Activated T-helper 1 cell treated with Interleukin-2 at 50 U/mL for 16 hours (primary cell): ENCODE measurements at places on chromosomes 3 and 15.

DNA sequence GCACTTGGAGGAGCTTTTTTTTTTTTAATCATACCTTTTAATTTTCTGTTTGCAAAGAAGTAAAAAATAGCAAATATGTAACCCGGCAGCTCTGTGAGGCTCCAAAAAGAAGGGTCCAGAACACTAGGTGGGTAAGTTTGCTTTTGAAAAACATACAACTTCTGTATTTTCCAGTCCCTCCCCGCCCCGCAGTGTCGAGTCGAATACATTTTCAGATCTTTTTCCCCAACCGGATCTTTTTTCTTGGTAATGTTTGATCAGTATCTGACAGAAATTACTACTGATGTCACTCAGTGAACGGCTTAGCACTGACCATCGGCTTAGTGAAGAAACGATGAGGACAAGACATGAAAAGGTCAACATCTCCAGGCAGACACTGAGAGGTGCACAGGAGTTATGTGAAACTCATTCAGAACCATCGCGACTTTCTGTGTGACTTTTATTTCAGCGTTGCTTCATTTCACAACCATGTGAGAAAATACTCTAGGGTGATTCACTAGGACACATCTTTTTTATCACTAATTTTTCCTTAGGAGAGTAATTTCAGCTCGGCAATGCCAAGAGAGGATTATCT is 11.0 kb downstream of the ISL2 start:
- no peak for DNase-seq

DNA sequence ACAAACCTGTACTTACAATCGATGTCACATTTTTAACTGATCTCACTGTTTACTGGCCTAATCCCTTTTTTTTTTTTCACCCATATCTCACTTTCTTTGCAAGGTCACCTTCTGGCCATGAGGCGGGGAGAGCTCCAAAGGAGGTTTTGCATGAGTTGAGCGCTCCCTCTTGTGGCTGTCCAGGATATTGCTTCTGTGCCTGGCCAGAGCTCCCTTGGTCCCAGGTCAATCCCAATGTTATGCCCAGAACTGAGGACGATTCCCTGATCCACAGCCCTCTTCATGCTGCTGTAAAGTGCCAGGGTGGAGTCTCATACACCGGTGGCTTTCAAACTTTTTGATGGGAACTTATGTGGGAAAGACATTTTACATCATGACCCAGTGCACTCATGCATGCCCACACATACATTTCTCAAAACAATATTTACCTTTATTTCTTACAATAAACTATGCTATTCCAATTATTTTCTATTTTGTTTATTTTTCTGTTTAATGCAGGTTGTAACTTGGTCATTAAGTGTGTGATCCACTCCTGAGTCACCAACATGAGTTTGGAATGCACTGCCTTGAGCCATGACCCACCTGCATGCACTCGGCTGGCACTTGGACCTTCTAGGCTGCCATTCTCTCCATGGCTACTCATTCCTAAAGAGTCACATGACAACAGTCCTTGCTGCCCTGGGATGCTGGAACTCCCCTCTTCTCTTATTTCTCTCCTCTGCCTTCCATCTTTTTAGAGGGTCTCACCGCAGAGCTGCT is 9.6 kb upstream of the SST start:
- DNase-seq = peak; percentile 23

- DNase-seq = no peak
Observed at GRCh38 chr3:52188556-52188955, 9.4 kb upstream of the ALAS1 start.

GRCh38 chr15:101048176-101048575 is 129.0 kb downstream of the LRRK1 start:
- DNase-seq = no peak

GRCh38 chr3:134645515-134645914 is 5.3 kb downstream of the KY start:
- DNase-seq = no peak

DNA sequence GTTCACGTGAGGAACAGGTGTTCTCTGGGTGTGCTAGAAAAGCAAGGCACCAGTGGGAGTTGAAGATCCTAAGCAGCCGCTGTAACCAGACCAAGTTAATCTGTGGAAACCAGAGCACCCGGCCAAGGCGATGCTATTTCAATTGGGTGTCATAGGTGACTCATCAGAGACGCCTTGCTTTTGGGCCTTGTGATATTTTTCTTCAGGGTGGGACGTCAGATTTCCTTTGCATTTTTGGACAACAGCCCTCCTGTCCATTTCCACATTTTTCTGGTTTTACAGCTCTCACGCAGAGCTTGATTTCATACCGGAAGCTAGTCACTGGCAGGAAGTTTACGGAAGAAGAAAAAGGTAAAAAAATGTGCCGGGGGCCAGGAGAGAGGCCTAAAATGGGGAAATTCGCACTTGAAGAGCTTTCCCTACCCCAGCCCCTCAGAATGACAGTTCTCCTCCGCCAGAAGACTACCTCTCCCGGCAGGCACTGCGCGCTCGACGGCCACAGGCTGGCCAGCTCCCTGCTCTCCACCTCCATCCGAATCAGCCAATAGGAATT is 471 bp upstream of the KBTBD8 start:
- no peak for DNase-seq

DNA sequence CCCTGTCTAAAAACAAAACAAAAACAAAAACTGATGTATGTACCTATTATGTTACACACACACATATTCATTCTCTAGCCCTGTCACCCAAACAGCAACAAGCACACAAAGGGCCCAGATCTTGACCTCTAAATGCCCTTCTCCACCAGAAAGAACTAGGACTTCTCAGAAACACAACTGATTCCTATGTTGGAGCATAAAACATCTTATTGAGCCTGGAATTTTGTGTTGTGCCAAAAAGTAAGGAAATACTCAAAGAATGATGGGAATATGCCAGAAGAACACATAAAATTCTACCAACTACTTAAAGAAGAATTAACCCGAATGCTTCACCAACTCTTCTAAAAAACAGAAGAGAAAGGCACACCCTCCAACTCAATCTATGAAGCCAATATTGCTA is 66.7 kb upstream of the OCA2 start:
- DNase-seq = no peak

- no peak for DNase-seq
Observed at GRCh38 chr15:48466820-48467219, 135.6 kb downstream of the DUT start.

DNA sequence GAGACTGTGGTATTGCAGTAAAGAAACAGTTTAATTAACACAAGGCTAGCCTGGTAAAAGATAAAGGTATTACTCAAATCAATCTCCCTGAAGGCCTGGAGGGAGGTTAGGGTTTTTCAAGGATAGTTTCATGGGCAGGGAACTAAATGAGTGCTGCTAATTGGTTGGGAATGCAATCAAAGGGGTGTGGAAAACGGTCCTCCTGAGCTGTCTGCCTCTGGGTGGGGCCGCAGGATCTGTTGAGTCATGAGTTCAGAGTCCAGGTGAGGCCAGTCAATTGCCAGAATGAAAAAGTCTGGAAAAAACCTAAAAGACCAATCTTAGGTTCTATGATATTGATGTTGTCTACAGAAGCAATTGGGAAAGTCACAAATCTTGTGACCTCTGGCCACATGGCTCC is 293.2 kb downstream of the MCTP2 start:
- no peak for DNase-seq

DNA sequence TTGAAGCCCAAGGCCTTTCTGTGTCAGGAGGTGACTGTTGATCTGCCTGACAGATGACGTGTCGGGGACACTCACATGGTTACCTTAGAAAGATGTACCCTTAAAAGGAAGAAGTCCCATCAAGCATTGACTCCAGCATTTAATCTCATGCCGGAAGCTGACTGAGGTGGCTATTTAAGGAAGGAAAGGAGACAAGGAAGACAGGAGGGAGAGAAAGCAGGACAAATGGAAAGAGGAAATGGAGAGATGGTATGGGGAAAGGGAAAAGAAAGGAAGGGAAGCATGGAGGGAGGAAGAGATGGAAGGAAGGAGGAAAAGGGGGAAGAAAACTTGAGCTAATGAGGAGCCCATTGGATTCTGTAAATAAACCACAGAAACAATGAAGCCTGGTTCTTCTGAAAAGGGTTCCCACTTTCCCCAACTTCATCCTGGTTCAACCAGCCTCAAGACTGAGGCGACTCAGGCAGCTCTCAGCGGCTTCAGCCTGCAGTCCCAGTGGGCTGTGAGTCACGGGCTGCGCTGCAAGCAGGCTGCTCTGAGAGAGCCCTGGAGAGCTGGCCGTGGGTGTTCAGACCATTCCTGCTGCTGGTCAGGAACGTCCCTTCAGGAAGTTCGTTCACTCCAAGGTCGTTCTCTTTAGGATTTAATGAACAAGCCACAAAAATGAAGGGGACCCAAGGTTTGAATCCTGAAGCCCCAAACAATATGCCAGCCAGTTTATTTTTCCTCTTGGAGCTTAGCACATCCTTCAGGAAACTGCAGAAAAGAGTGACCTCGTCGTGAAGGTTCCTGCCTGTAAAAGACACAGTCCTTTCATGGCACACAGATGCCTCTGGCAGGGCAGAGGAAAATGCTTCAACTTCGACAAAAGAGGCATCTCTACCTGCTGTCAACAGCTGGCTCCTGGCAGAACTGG is 69.6 kb upstream of the THBS1 start:
- no peak for DNase-seq

- DNase-seq = no peak
Observed at GRCh38 chr3:47251689-47252088, 30.9 kb downstream of the KIF9 start.

DNA sequence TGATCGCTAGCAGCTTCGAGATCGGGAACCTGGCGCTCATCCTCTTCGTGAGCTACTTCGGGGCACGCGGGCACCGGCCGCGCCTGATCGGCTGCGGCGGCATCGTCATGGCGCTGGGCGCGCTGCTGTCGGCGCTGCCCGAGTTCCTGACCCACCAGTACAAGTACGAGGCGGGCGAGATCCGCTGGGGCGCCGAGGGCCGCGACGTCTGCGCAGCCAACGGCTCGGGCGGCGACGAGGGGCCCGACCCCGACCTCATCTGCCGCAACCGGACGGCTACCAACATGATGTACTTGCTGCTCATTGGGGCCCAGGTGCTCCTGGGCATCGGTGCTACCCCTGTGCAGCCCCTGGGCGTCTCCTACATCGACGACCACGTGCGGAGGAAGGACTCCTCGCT is 62.5 kb downstream of the SLCO3A1 start:
- DNase-seq = no peak

GRCh38 chr3:60575718-60576272 is 675.5 kb downstream of the FHIT start:
- no peak for DNase-seq

DNA sequence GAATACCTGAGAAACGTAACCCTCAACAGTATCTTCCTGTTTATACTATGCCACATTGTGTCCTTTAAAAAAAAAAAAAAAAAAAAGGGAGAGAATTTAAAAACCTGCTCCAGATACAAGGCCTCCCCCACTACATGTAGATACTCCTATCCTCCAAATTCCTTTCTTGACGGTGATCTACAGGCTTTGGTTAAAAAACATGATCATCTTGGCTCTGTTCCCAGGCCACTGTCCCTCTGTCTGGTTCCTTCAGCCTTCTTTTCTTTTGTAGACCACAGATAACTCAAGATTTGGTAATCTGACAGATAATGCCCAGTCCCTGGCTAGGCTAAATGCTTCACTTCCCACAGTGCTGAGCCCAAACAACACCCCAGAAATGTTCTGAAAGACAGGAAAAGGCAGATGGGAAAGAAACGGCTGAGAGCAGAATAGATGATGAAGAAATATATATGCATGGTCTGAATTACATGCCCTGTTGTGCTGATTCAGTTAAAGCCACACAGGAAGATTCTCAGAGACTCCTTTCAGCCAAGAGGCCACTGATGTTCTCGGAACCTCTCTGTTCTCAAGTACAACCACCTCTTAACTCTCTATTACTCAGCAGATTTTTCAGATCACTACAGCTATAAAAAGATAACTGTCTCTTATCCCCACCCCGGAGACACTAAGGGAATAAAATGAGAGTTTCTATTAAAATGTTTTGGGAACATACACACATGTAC is 48.3 kb downstream of the NPTN start:
- DNase-seq = no peak

DNA sequence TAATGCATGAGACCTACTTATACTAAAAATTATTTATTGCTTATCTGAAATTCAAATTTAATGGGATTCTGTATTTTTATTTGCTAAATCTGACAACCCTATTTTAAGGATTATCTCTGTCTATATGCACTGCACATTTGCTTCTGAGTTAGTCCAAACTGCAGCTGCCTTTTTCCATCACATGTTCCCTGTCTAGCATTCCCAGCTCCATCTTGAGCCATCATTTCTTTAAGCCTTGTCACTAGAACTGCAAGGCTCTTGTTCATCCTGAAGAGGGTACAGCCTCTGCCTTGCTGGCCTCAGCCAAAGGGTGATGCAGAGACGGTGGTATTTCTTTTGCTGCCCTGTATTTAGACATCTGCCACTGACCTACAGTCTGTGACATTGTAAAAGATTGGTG is 125.8 kb upstream of the STT3B start:
- DNase-seq = no peak

- DNase-seq = no peak
Observed at GRCh38 chr3:119669906-119670570, 7.2 kb downstream of the COX17 start.

DNA sequence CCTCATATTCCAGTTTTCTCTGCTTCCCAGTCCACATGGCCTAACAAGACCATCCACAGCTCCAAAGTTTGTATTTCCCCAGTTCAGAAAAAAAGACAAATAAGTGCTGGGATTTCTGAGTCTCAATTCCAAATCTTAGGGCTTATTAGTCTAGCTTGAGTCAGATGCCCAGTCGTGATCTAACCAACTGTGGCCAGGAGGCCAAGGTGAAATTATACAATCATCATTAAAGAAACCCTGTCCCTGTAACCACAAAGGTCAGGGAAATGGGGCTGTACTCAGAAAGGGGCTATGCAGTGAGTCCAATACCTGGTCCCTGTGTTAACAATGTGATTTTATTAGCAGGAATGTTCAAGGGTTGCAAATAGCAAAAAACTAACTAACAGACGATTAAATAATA is 40.5 kb upstream of the MITF start:
- DNase-seq = no peak

GRCh38 chr3:171383206-171384018 is 76.8 kb downstream of the TNIK start:
- no peak for DNase-seq
